Activated effector memory CD4-positive, alpha-beta T cell treated with Interleukin-2 at 50 U/mL for 16 hours (primary cell): ENCODE measurements at places on chromosomes 1 and 21.

DNA sequence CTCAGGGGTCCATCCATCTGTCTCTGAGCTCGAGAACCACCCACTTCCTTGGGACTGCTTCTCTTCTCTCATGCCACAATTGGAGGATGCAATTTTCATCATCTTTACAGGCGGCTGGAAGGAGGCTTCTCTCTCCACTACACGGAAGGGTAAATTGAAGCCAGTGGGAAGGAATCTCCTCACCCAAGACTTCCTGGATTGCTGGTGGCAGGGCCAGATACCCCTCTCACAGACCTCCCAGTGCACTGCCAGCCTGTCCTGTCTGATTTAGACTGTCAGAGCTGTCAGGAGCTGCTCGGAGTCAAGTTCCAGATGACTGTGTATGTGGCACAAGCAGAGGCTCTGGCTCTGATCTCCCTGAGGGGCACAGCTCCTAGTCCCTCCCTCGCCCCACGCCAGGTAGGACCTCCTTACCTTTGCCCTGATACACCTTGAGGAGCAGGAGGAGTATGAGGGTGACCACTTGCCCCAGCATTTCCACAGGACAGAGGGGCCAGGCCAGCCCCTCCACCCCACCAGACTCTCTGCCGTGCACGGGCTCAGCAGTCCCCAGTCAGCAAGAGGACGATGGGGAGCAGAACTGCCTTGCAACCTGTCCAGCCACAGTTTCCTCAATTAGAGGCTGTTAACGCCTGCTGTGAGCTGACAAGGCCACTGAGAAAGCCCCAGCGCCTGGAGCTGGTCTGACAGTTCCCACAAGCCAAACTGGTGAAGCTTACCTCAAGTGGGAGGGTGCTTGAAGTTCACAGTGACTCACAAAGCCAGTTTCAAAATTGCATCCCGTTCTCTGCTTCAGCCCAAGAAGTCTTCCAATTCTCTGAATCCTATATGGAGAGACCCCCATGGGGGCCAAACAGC lies at the start of gene CD244:
TSS of gene CD244 (minus strand) at position 685 of the 858 bp plus-strand sequence. CDS start at position 475, 210 bp downstream.
- peak; percentile 11 for DNase-seq

- no peak for DNase-seq
Measured at GRCh38 chr1:72462186-72462905, 180.0 kb upstream of the NEGR1 start.

DNA sequence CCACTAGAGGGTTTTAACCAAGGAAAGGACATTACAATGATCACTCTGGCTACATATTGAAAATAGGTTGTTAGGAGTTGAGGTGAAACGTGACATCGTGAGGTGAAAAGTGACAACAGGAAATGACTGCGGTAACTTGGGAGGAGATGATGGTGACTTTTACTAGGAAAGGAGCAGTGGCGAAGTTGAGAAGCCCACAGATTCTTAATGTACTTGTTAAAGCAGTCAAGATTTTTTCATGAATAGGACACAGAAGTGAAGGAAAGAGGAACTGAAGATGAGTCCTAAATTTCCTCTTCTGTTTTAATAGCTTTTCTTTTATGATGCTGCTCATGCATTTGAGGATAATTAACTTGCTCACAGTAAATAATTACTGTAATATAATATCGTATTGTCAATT lies 59.5 kb downstream of the OMA1 start:
- DNase-seq = no peak

DNA sequence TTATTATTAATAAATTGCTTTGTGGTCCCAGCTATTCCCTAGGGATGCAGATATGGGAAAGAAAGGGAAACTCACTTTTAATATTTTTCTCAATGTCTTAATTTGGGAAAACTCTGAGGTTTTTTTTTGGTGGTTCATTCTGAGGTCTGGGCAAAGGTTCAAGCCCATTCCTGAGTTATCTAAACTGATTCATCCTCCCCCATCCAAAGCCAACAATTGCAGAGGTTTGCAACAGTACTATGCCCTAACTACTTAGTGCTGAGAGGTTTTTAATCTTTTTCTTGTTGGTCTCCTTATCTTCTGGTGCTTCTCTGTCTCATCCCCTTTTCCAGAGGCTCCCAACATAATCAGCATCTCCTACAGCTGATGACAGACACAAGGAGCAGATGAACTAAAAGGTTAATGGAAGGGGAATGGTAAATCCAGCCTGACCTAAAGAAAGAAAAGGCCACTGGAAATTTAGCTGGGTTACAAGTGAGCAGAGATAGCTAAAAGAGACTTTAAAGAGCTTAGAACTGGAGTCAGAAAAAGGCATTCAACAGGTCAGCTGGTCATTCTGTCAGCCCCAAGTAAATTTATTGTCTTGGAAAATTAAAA lies 390.4 kb downstream of the TGFB2 start:
- no peak for DNase-seq

- no peak for DNase-seq
Measured at GRCh38 chr1:221774054-221774842, 32.4 kb upstream of the DUSP10 start.

- DNase-seq = no peak
Measured at GRCh38 chr1:166069390-166069789, 97.4 kb downstream of the FAM78B start.

GRCh38 chr21:42349420-42350317 lies 1.1 kb downstream of the TFF2 start:
- no peak for DNase-seq

DNA sequence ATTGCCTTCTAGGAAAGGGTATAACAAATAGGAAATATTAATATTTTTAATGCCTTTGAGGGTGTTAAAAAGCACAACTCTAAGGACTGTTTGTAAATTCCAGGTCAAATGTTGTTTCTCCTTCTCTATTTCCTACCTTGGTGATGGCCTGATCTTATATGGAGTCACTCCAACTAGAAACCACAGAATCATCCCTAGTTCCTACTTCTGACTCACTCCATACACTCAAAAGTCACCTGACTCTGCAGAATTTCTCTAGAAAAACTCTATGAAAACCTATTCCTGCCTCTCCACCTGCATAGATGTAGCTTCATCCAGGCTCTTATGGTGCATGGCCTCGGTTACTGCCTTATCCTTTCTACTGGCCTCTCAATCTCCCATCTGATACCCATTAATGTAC lies 14.5 kb downstream of the RGS4 start:
- no peak for DNase-seq

GRCh38 chr1:183654706-183655105 lies 1.6 kb upstream of the APOBEC4 start:
- no peak for DNase-seq

DNA sequence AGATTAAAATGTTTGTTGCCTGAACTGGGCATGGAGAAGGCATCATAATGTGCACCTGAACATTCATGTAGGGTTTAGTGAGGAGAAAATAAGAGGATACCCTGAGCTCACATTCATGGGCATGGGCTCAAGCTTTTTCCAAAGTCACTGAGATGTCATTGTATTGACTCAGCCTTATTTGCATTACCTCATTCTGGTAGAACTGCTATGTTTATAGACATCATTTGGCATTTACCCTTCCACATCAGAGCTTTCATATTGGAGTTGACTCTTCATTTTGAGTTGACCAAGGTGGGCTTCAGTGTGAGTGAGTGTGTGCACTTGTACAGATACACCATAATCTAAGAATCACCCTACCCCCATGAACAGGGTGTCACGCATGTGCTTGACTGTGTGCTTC lies 143.2 kb downstream of the PBX1 start:
- DNase-seq = no peak

DNA sequence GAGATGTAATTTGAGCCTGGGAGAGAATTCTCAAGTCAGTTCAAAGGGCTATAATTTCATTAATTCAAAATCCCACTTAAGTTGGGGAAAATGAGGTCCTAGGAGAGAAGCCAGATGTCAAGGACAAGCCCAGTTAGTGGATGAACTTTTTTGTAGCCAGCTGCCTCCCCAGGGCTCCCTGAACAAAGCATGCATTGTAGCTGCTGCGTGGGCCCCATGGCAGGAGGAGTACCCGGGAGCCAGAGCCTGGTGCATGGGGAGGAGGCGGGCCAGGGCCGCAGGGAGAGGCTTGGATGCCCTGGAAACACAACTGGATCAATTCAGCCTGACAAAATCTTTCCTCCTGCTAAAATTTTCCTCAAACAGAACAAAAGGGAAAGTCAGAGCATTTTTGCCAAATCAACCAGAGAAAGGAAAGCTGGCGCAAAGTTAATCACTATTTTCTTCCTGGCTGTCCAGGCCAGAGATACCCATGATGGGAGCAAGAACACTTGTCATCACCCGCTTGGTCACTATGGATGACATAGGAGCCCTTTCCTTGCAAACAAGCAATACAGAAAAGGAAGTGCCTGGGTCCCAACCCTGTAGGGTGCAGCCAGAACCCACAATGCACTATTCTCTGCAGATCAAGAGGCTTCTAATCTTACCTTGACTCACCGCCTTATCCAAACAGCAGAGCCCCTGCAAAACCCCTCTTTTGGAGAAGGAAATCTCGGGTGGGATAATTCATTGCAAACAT lies 248.1 kb upstream of the RAB4A start:
- no peak for DNase-seq

DNA sequence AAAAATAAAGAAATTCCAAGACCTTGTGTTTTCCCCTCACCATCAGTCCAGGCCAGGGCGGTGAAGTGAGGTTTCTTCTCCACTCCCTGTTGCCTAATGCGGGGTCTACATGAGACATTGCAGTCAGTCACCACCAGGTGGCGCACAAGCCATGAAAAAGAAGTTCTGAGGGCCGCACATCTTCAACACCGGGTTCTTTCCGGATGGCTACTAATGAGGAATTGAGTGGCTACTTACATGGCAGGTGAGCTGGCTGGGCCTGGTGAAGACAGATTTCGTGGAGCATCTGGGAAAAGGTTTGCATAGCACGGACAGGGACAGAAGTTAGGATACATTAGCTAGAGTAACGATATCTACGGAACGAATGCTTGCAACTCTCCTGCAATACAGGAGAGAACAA lies 15.8 kb upstream of the S100A11 start:
- DNase-seq = peak; percentile 74

DNA sequence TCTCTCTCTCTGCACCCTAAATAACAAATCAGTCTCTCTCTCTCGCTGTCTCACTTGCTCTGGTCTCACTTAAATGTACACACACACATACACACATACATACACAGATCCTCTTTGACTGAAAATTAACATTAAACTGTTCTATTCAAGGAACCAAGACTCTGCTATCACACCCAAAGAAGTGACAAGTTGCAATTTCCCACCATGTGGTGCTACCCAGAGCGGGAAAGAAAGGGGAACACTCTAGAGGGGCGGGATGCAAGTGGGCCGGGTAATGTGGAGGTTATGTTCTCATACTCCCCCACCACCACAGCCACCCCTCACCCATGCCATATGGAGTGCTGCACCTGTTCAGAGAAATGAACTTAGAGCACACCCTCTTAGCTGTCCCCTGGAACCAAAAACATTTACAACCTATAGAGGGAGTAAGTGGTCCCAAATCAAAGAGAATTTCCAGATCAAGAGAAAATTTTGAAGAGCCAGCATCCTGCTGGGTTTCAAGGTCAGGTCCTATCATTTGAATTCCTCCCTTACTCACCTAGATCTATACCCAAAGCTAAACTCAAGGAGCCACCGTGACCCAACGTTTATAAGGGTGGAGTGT lies 319.4 kb downstream of the BRINP2 start:
- DNase-seq = no peak

DNA sequence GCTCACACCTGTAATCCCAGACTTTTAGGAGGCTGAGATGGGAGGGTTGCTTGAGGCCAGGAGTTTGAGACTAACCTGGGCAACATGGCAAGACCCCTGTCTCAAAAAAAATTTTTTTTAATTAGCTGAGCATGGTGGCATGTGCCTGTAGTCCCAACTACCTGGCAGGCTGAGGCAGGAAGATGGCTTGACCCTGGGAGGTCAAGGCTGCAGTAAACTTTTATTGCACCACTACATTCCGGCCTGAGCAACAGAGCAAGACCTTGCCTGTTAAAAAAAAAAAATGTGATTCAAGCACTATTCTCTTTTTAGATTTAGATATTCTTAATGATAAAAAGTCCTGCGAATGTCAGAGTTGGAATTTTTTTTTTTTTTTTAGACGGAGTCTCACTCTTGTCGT lies 102.5 kb upstream of the L1TD1 start:
- DNase-seq = no peak

GRCh38 chr1:230985711-230986110 lies 6.8 kb downstream of the ARV1 start:
- no peak for DNase-seq

DNA sequence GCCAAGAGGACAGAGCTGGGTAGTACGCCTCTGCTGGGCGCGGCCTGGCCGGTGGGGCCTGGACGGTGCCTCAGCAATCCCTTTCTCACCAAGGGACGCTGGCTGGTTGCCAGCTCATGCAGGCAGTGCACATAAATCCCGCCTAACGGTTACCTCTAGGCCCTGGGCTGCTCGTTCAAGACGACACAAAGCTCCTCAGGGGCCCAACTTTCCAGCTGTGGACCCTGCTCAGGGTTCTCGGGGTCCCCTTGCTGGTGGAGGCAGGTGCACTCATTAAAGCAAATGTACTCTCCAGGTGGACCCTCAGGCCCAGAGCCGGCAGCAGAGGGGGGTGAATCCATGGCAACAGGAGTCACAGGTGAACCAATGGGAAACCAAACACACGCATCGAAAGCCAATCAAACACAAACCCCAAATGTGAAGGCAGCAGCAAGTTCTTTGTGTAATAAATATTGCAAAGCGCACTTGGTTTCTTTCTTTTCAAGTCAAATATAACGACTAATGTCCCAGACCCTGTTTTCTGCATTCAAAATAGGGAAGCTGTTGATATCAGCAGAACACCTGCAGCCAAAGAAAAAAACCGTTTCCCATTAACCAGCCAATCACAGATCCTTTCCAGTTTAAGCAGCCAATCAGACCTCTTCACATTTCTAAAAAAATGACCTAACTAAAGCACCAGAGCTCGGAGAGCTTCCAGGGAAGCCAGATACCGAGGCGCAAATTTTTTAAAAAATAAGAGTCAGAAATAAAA lies 26.1 kb upstream of the CLSTN1 start:
- DNase-seq = no peak

- DNase-seq = no peak
Measured at GRCh38 chr1:27007909-27008582, 4.6 kb downstream of the TENT5B start.
